ENCODE measurements at places on chromosomes 1 and 21. TPM values are rescaled to one million over a fixed set of nuclear protein-coding genes. Genes with fewer than 3 reads are reported as not detected.

Gene SPRR2A
- total RNA-seq: 1.8 TPM

DNA sequence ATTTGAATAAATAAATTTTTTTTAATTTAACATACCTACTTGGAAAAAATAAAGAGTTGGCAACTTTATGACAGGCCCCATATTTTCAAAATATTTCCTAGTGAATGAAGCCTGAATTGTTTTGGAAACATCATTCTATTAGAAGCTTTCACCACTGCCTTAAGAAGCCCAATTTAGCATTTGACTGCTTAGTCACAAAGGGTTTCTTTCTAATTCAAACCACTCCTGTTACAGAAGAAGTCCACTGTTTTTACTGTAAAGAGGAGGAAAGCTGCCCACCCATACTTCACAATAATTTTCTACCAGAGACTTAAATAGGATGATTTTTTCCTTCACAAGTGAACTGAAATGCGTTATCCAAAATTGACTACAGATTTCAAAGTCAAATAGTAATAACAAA, 534.6 kb upstream of the PTBP2 start:
- no peak for DNase-seq

GRCh38 chr1:246069581-246069980, 437.5 kb downstream of the SMYD3 start:
- no peak for DNase-seq

- no peak for DNase-seq
Observed at GRCh38 chr1:234408757-234409156, 35.5 kb downstream of the COA6 start.

Gene KRTAP10-7
- not detected for total RNA-seq

Gene GPR161
- 9.6 TPM for total RNA-seq

GRCh38 chr1:40477678-40478053, 576 bp downstream of the ZFP69 start:
- no peak for DNase-seq

- DNase-seq: no peak
Observed at GRCh38 chr1:207579436-207579799, 65.5 kb upstream of the CR1L start.

Gene TAS1R3
- total RNA-seq: not detected

DNA sequence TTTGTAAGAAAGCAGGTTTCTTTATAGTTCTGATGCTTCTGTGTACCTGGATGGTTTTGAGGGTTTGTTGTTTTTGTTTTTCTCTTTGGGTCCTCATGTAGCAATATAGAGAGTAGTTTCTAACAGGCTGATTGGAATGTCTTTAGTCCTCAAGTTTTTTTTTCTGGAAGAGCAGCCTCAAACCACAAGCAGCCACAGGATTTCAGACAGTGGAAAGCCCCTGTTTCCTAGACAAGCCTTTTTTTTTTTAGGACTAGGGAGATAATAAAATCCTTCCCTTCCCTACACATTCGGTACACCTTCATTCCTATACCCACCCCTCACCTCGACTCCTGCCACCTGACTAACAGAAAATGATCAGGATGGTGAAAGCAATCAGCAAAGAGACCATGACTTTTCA, 47.6 kb downstream of the ACP6 start:
- DNase-seq: no peak

DNA sequence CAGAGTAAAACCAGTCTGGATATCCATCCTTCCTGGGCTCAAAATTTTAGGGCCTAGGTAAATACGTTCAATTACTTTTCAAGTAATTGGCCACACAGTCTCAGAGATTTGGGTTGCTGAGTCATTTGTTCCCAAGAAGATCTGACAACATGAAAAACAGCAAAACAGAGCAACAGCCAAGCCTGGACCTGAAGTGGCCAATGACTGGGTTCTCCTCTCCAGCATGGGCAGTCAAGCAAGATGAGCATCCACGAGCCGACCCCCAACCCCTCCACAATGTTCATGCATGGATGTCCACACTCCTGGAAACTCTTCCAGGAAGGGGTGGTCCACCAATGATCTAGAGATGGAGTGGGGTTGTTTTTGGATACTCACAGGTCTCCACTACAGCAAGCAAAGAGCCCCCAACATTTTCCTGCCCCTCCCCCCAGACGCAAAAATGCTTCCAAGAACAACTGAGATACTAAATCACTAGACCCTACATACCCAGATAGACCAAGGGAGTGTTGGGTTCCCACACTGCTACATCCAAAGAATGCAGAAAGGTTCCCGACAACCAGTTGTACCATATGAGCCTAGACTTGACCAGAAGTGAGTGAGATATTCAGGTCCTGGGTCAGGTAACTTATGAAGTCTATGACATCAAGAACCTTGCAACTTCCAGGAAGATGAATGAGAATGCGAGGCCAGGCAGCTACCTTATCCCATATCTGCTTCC, 73.0 kb downstream of the CD46 start:
- DNase-seq: peak; percentile 74

GRCh38 chr1:53183095-53183990, 13.3 kb upstream of the CPT2 start:
- DNase-seq: no peak

- DNase-seq: no peak
Observed at GRCh38 chr1:25877155-25877554, 1.6 kb upstream of the PAQR7 start.

Gene ADGRB2
- total RNA-seq: 0.65 TPM

DNA sequence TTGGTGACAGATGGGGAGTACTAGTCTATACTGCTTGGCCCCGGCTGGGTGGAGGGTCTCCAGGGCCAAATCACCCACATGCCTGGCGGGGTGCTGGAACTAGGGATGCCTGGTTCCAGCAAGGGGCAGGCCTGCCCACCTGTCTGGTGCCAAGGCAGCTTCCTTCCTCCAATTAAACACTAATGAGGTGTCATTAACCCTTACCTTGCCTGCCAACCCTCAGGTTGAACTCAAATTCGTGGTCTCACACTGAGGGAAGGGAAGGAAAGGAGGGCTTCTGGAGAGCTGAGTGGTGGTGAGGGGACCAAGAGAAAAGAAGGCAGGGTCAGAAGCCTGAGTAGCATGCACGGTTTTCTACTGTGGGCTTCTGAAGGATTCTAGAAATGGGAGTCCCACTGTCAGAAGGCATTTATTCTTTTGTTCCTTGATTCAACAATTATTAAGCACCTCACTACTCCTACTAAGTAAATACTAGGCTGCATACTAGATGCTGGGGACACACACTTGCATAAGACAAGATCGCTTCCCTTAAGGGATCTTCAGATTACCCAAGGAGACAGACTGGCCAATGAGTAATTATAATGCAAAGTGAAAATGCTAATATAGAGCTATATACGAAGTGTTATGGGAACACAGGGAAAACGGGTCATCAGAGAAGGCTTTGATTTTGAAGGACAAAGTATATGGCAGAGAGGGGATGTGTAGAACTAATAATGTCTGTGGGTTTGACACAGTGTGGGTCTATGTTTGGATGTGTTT, 5.9 kb upstream of the EFNA3 start:
- DNase-seq: no peak

Gene RNF186
- not detected for total RNA-seq

DNA sequence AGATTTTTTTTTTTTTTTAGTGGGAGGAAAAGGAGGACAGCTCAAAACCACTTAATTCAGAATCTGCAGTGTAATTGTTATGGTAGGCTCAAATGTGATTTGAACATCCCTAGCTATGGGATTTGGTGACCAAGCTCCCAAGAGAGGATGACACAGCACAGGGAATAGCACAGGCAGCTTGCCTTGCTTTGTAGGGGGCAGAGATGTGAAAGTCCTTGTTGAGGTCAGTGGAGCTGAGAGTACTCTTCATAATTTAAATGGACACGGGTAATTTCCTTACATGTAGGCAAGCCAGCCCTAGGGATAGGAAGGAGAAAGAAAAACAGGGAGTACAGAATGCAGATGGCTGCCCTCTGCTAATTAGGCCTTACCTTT, 3.2 kb upstream of the UCK2 start:
- no peak for DNase-seq

DNA sequence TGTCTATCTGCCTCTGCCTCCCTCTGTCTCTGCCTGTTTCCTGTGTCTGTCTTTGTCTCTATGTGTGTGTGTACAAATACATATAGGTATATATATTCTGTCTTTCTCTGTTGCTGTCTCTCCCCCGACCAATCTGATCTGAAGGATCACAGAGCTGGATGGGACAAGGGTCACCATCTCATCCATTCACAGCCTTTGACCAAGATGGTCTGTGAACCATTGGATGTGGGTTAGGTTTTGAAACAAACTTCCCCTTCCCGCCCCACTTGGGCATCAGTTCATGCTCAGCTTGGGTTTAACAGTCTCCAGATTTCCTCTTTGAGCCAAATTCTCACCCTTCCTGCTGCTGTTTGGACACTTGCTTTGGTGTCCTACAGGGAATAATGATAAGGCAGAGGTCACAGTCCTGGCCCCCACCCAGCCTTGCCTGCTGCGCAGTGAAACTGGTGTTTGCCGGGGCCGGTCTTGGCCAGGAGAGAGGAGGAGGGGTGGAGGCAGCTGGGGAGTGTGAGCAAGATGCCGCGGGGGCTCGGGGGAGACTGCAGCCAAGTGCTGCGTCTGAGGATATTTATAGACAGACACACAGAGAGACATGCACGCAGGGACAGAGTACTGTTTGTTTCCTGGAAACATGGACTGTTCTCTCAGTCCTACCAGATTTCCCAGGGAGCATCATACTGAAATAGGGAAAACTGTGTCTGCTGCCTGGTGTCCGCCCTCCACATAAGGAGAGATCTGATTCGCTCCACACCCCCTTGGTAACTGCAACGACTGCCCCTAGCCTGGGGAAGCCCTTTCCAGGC, 27.0 kb upstream of the BTG2 start:
- no peak for DNase-seq

DNA sequence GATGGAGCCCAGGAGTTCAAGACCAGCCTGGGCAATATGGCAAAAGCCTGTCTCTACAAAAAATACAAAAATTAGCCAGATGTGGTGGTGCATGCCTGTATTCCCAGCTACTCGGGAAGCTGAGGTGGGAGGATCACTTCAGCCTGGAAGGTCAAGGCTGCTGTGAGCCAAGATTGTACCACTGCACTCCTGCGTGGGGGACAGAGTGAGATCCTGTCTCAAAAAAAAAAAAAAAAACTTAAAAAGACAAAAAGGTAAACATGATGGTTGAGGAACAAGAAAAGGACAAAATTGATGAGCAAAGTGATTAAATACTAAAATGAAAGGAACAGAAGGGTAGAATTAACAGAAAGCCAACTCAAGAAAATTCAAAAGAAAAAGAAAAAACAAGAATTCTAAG, 30.6 kb downstream of the SNRPE start:
- no peak for DNase-seq

DNA sequence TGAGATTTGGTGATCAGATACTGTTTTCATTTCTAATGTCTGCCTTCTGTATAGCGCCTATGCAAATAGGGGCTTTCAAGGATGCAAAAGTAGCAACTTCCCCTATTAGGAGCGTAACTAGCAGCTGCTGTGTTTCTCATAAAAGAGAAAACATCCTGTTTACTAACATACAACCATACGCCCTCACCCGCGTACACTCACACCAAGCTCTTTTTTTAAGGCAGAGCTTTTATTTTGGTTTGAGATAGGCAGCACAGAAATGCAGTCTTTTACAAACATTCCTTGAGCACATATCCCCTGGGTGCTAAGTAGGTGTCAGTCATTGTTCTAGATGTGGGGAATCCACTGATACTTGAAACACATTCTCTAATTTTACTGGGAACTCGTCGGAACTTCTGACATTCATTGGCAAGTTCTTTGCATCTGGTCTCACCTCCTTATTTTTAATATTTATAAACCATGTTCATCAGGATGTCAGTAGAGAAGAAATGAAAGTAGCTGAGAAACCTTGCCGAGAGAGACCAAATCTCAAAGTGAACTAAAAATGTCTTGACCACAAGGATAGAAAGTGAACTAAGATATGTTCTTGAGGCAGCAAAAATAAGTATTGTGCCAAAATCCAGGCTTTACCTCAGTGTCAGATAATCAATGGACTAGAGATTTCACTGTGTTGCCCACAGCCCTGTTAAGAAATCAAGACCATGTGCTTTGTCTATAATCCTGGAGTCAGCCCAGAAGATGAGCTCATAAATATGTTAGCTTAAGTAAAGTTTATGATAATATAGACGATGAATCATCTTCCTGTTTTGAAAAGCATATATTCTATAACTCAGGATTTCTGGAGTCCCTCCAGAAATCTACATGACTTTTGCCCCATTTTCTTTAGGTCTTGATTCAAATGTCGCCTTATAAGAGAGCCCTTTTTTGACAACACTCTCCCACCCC, 350.9 kb downstream of the ST6GALNAC3 start:
- no peak for DNase-seq

DNA sequence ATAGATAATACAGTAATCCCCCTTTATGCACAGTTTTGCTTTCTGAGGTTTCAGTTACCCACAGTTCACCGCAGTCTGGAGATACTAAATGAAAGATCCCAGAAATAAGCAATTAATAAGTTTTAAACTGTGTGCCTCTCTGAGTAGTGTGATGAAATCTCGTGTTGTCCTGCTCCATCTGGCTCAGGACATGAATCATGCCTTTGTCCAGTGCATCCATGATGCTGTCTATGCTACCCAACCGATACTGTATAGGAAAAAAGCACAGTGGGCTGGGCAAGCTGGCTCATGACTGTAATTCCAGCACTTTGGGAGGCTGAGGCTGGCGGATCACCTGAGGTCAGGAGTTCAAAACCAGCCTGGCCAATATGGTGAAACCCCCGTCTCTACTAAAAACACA, 85.0 kb upstream of the SLC2A1 start:
- no peak for DNase-seq

Gene HHAT
- 10.9 TPM for total RNA-seq

DNA sequence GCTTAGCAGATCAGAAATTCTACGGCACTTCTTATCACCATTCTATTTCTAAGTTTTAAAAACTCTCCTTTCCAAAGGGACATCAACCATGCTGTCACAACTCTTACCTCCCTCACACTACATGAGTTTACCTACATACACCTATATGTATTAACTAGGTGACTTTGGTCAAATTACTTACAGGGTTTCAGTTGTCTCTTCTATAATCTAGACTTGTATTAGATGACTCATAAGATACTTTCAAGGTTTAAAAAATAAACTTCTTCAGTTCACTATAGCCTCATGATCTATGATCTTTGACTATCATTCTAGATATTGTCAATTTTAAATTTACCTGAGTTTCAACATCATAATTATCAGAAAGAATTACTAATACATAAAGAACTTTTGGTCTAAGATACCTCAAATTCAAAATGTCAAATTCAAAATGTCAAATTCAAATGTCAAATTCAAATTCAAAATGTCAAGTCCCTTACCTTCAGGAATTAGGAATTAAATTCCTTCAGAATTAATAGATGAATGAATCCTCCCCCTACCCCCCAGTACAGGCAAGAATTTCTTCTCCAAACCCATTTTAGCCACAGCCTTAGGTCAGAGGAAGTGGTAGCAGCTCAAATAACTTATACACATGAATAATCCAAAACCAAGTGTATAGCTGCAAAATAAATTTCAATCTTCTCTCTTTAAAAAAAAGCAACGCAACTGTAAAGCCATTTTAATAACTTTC, 31.1 kb downstream of the OTUD7B start:
- DNase-seq: no peak

Gene ZZZ3
- 43.3 TPM for total RNA-seq

DNA sequence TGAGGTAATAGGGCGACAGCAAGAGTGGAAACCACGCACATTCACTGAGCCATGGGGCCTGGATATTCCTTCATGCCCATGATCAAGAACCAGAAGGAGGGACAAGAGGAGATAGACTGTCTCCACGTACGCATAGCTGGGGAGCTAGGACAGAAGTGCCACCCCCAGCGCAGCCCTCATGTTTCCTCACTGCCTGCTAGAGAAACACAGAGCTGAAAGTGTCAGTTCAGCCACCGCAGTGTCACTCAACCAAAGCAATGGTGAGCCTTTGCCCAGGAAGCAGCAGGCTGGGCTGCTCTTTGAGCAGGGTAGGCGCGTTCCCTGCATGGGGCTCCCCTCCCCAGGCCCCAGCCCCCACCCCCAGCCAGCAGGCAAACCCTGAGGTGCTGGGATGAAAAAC, 68.5 kb downstream of the STUM start:
- no peak for DNase-seq
